Activated gamma-delta T cell treated with anti-CD3 and anti-CD28 coated beads, Interleukin-2, amount 50 U/mL, for 16 hours (primary cell): ENCODE measurements at places on chromosomes 3 and 15.

- no peak for DNase-seq
Observed at GRCh38 chr3:133532951-133533350, 40.5 kb upstream of the CDV3 start.

- no peak for DNase-seq
Observed at GRCh38 chr3:81592101-81592500, 169.3 kb downstream of the GBE1 start.

DNA sequence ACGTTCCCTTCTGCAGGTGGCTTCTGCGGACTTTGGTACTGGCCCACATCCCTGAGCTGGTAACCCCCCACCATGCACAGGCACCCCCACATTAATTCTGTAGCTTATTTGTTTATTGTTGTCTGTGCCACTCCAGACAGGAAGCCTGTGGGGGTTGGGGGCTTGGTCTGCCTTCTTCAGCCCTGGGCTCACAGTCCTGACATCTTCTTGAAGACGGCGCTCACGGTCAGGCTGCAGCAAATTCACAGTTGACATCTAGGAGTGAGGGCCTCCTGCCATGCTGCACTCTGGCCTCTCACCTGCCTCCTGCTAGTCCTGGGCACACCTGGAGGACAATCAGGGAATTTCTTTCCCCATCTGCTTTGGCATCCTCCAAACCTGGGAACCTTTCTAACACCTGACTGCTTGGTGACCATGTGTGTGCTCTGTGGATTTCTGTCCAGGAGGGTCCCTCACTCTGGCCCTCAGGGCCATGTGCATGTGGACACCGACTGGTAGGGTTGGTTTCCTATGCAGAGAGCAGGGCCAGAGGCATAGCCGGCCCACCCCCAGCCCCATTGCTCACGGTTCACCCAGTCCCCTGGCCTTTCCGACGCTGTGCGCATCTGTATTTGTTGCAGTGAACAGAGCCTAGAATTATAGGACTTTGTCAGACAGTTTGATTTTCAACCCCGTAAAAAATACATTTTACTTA, 68.8 kb downstream of the APBA2 start:
- DNase-seq = no peak

DNA sequence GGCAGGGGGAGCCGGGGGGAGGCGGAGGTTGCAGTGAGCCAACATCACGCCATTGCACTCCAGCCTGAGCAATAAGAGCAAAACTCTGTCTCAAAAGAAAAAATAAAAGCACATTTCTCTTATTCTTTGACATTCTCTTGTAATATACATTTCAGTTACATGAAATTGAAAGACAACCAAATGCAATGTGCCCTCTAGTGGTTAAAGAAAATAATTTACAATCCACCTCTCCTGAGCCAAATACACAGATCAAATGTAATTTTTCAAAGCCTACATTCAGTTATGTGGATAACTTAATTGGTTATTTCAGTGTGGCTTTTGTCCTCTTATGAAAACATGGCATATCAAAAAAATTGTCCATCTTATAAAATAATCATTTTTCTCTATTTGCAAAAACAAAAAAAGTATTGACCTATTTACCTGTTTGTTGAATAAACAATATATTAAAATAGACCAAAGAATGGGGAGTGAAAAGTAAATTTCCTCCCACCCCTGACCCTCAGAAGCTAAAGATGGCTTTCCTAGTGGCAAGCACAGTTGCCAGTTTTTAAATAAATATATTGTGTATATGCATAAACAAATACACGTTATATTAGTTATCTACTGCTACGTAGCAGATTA, 14.2 kb upstream of the U2SURP start:
- no peak for DNase-seq

DNA sequence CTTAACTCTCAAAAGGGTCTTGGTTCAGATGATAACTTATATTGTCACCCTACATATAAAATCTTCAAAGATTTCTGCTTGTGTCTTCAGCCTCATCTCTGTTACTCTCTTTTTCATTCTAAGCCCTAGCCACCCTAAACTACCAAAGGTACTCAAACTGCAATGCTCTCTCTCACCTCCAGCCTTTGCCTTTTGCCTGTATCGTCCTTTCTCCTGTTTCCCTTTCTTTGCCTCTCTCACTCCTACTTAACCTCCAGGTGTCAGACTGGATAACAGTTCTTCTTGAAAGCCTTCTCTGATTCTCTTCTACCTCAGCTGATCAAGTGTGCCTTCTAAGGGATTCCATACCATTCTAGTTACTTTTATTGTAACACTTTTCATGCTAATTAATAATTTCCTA, 149.8 kb downstream of the SERPINI1 start:
- DNase-seq = no peak

DNA sequence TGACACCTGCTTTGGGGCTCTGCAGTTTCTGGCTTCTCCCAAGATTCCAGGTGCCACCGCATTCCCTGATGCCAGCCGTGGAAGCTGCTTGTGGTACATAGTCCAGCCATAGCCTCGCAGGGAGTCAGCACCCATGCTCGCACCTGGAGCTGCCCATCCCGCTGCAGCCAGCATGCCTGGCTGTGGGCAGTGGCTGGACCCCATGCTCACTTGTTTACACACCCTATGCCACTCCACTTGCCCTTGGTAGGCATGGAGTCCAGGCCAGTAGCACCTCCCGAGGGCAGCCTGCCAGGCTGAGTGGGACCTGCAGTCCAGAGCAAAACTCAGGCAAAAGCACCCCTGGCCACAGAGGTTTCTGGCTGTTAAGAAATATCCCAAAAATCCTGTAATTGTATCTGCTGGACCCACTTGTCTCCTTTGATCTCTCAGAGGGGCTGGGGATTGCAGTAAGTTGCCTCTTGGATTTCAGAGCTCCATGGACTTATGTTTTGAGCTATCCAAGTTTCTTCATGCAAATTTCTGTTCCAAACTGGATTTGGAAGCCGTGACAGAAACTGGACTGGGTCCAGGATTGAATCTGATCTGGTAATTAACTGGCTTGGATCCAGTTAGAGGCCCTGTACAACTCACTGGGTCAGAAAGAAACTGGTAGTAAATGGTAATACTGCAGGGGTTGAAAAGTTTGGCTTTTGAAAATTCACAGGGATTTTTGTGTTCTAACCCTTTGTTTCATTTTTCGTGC, 149.3 kb downstream of the FMN1 start:
- DNase-seq = no peak

- no peak for DNase-seq
Observed at GRCh38 chr15:26634319-26634718, 138.5 kb downstream of the GABRB3 start.

GRCh38 chr3:167940241-167940640, 155.5 kb downstream of the GOLIM4 start:
- DNase-seq = no peak

DNA sequence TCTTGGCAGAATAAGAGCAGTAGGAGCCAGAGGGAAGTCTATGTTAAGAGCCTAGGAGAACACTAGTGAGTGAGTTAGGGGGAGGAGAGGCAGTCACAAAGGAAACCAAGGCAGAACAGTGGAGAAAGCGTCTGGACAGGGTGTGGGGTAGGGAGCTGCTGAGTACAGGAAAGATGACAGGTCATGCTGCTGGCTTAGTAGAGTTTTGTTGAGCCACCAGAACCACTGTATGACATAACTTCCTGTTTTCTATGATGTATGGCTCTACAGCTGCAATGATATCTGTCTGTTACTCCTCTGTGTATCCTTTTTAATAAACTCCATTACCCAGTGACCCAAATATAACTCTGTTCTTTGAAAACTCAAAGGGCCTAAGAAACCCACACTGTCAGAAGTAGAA, 10.6 kb upstream of the STT3B start:
- DNase-seq = no peak

DNA sequence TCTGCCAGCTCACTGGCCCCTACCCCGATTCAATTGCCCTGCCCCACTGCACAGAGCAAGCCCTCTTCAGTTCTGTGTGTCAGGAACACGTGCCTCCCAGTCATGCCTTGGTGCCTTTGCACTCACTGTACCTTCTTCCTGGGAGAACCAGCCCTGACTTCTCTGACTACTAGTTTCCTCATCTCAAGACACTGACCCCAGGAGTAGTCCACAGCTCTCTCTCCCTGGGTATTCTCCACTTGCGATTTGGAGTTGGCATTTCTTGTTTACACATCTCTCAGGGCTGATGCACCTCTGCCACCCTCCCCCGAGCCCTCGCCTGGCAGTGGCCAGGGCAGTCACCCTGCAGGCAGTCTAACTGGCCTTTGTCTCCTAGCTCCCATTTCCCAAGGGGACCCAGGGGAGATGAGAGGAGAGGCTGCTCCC, 5.7 kb downstream of the CISH start:
- DNase-seq = no peak

DNA sequence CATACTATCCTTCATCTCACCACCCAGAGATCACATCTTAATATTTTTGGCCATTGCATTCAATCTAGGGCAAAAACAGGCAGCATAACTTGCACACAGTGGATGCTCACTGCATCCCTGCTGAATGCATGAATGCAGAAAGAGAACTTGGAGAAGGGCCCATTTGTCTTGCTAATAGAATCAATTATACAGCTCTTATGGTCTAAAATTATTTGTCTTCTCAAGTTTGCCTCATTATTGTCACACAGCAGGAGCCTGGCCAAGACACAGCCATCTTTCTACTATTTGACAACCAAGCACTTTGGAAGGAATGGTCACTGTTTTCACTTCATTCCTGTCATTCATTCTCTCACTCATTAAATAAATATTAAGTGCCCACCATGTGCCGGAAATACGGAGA, 1.2 kb upstream of the ARHGEF26 start:
- DNase-seq = no peak
